ENCODE measurements at places on chromosomes 3 and 15.

DNA sequence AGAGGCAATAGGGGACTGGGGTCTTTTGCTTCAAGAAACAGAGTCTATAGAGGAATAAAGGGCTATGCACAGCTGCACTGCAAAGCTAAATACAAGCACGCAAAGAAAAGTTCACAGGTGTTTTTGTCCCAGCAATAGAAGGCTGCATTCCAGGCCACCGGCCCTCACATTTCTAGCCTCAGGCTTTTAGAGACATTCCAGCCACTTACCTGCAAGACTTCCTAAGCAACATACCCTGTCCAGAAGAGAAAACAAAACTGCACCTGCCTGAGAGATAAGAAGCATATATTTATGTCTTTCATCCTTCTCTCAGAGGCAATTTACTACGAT is 220.5 kb downstream of the OPA1 start:
- DNase-seq, result no peak

DNA sequence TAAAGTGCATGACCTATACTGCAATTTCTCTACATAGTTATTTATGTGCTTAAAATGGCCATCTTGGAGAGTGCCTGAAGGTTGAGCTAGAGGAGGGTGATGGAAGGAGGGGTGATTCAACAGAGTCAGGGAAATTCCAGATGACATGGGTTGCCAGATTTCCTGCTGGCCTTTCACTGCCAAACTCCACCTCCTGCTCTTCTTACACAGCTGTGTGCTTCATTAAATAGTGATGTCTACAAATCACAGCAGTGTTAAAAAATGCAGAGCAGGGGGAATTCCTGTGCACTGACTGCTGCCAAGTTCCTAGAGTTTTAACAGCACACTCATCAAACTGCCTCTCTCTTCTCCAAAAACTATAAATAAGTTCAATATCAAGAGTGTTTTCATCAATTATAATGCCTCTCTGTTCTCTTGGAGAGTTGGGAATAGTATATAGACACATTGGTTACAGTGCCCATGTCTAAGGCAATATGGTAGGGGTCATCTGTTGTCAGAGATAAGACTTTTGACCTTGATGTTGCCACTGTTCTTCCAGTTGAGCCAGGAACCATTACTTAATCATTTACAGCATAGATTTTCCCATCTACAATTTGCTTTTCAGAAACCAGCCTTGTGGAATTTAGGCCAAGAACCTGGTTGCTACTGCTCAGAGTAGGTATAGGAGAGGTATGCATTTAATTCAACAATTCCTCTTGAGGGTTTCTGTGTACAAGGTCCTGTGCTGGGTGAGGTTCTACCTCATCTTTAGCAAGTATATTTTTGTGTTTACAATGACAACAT is 79.6 kb downstream of the TP63 start:
- peak; percentile 21 for DNase-seq

DNA sequence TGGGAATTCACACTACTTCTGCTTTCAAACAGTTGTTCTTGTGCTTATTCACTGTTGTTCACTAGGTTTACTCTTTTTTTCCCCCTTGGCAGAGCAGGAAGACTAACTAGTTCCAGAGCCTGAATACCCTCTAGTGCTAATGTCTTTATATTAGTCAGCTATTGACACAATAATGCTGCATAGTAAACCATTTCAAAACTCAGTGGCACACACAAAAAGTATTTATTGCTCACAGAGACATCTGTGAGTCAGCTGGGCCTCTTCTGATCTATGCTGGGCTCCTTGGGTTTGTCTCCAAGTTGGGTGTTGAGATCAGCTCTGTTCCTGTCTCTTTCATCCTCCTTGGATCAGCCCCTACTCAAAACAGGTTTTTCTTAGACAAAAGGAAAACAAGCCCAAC is 51.1 kb downstream of the RSRC1 start:
- peak; percentile 9 for DNase-seq

DNA sequence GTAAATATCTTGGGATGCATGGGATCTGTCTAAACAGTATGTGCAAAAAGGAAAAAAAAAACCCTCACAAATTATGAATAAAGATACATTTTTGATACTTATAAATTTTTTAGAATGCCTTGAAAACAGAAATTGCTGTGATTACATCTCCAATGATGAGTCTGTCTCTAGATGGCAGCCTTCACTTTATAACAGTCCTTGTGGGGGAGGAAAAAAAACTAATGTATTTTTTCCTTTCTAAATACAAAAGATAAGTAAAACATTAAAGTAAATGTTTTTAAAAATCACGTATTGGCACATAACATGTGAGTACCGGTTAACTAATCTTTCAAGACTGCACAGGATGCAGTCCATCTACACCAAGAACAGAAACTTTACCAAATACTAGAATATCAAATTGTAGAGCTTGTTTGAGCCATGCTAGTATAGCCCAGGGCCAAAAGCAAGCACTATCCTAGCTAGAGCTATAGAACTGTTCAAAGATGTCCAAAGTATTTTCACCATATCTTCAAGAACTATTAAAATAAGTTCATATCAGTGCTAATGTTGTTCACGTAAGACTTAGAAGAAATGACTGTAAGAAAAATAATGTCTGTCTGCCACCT is 206.4 kb downstream of the STAG1 start:
- DNase-seq, result no peak

DNA sequence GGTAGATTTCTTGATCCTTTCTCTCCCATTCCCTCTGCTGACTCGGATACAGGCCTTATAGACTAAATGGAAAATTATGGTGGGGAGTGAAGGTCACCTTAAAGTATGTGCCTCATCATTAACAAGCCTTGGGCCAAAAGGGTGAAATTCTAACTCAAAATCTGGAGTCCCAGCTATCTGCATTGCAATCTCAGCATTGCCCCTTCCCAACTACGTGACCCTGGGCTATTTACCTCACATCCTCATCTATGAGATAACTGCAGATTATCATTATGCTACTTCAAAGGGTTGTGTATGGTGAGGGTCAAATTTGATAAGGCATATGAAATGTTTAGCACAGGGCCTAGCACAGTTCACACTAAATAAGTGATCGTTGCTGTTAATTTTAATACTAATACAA is 147.7 kb downstream of the WNT5A start:
- DNase-seq, result no peak

- DNase-seq, result no peak
Observed at GRCh38 chr3:117016378-117016777, 306.8 kb downstream of the TUSC7 start.

DNA sequence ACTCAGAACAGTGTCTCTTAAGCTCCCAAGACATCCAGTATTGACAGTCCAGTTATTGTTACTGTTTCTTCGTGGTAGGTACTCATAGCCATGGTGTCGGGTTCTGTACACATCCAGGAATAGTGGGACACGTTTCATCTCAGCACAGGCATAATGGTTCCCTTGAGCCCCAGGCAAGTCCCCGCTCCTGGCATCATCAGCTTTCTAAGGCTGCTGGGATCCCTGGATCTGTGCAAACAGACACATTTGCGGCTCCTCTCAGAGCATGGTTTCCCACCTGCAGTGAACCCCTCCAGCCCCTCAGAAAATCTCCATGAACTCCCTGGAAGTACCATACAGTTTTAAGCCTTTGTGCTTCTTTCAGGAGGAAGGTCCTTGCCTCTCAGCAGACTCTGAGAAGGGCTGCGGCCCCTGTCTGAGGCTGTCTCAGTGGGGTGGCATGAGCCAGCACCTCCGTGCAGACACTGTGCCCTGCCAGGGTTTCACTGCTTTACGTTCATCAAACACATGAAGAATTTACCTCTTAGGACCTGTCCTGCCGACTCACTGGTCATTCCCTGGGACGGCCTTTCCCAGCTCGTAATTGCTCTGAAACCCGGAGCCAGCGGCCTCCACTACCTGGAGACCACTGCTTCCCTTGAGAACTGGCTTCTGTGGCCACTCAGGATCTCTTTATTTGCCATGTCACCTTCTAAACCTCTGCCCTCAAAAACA is 124.9 kb downstream of the LRRK1 start:
- DNase-seq, result no peak

DNA sequence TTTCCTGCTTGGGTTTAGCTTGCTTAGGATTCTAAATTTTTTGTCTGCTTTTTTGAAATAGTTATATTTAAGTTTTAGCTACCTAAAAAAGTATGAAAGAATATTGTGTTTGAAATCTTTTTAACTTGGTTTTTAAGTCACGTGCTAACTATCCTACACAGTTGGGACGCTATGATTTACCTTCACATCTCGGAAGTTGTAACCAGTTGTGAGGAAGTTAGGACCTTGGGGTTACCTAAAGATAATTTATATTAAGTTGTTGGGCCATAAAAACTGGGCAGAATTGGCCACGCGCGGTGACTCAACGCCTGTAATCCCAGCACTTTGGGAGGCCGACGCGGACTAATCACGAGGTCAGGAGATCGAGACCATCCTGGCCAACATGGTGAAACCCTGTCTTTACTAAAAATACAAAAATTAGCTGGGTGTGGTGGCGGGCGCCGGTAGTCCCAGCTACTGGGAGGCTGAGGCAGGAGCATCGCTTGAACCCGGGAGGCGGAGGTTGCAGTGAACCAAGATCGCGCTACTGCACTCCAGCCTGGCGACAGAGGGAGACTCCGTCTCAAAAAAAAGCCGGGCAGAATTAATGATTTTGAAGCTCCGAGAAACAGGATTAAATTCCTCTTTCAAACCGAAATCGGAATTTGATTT is 1.0 kb downstream of the ZFAND6 start:
- DNase-seq, result peak; percentile 63

DNA sequence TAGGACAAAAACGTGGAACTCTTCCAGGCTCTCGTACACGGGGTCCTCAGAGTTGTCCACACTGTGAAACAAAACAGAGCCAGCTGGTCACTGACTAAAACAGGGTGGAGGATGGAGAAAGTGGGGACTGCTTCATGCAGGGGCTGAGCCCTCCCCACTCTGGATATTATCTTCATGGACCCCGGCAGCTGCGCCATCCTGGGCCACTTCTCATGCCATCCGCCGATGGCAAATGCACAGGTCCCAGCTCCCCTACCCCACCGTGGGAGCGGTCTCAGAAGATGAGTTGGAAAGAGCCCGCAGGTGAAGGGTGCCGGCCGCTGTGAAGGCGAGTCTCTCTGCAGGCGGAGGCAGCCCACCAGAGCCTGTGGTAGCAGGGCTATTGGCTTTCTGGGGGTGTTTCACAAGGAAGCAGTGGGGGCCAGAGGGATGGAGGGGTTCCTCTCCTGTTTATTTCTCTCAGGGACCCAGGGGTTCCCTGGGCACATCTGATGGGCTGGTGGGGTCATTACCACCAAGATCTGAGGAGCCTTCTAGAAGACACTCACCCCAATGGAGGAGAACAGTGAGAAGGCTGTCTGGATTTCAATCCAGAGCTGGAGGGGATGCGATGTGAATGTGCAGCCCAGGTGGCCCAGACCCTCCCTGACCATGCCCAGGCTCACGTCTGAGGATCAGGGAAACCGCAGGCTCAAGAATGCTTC is 177.3 kb downstream of the KLF13 start:
- DNase-seq, result no peak

DNA sequence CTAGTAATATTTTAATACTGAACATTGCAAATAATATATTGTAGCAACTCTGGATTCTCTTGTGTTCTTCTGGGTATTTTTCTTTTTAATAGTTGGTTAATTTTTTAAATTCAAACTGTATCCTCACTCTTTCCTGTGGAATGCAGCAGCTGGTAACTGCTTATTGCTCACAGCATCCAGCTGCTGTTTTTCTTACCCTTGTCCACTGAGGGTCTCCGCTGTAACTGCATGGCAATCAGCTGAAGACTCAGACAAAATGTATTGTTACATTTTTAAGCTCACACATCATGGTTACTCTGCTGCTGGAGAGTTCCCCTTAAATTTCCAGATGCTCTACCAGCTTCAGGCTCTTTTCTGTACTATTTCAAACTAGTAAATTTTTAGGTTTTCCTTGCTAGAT is 227.6 kb downstream of the MBNL1 start:
- no peak for DNase-seq

DNA sequence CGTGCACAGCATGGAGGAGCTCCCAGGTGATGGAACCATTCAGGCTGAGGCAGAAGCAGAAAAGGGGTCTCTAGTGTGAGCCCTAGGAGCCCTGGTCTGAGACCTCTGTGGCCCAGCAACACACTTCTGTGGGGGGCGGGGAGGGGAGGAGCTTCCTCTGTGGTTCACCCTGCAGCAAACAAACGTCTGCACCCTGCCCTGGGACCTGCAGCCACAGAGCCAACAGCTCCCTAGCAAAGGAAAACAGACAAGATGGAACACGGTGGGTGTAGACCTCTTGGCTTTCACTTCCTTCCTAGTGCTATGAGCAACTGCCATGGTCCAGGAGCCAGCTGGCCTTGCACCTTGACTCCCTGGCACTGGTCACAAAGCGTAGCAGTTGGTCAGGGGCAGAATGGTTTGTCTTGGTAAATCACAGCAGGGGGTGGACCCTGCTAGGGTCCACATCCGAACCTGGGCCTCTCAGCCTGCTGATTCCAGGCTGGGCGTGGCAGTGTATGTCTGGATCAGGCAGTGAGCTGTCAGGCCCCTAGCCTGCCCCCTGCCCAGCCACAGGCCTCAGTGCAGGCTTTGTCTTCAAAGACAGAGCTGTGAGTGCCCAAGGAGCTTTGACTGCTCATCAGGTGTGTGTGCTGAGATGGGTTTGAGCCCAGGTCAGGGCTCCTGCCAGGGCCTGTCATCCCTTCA is 6.7 kb downstream of the AMIGO3 start:
- DNase-seq, result no peak

GRCh38 chr3:56122911-56123310 is 345.4 kb downstream of the ERC2 start:
- DNase-seq, result no peak

DNA sequence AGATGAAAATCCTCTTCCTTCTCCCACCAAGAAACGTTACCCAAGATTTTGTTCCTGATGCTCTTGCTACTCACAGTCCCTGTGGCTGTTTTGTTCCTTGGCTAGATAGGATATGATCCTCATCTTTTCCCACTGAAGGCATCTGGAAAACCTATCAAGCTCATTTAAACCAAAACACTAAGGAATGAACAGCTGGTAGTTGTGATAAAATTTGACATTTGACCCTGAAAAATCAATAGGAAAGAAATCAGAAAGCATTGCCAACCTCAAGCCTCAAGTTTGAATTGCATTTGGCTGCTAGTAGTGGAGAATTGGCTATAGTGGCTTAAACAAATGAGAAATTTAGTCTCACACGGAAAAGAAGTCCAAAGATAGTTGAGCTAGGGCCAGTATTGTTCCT is 170.6 kb upstream of the CHRM5 start:
- DNase-seq, result no peak

- DNase-seq, result peak; percentile 98
Observed at GRCh38 chr15:74799856-74800558, 12.6 kb upstream of the LMAN1L start.

- no peak for DNase-seq
Observed at GRCh38 chr3:123790254-123791072, 93.7 kb downstream of the MYLK start.

DNA sequence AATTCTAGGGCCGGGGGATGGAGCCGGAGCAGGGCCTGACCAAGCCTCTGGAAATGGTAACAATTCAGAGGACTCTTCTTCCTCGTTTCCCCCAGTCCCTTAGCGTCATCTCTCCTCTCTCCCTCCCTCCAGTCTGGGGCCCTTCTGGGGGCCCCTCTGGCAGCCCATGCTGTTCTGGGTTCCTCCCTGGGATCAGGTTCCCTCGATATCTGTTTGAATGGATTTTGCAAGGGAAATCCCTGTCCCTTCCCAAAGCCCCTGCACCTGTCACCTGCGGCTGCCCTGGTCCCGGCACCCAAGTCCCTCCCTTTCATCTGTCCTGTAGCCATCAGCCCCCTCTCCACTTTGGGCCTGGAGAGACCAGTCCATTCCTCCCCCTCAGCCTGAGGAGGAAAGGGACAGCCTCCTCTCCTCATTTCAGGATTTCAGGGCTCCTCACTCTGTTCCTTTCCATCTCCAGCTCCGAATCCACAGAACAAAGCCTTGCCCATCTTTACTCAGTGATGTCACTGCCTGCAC is 1.7 kb upstream of the PLCB2 start:
- DNase-seq, result no peak

- DNase-seq, result peak; percentile 59
Observed at GRCh38 chr3:4963669-4964570, 15.3 kb upstream of the BHLHE40 start.
